MCF 10A (cell line): ENCODE measurements at places on chromosomes 12 and 14.

GRCh38 chr12:125981610-125982253, 916.5 kb downstream of the AACS start:
- DNase-seq = no peak

GRCh38 chr12:27635349-27635972, 60.8 kb upstream of the REP15 start:
- peak; percentile 70 for DNase-seq

DNA sequence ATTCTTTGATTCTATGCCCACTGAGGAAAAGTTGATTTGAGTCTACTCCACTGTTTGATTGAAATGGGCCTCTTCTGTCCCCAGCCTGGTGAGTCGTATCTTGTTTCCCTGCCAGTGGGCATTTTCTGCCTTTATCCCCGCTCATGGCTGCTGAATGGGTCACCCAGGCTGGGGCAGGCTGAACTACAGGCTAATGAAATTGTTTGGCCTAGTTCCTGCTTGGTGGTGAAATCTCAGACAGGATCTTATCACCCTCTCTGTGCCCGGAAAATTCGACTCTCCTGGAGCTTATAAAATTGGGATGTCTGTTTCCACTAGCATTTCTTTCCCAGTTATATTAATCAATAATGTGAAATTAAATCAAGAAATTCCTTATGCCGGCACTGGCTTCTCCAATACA, 65.0 kb downstream of the CHST11 start:
- DNase-seq = peak; percentile 46

DNA sequence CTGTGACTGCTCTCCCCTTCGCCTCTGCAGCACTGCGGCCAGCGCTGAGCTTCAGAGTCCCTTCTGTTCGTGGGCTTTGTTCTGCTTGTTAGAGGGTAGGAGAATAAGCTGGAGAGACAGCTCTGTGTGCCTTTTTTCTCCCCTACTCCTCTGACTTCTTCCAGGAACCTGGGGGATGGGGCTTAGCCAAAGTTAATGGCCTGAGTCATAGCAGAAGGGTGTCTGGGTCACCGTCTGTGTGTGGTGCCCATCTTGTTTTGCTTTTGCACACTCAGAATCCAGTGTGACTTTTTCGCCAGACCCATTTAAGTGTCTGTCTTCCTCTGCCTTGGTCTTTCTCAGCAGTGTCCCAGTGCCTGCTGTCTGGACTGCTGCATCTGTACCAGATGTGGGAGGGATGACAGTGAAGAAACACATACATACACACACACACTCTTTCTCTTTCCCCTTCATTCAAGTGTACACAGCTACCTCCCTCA, 3.0 kb downstream of the KIF5A start:
- no peak for DNase-seq

DNA sequence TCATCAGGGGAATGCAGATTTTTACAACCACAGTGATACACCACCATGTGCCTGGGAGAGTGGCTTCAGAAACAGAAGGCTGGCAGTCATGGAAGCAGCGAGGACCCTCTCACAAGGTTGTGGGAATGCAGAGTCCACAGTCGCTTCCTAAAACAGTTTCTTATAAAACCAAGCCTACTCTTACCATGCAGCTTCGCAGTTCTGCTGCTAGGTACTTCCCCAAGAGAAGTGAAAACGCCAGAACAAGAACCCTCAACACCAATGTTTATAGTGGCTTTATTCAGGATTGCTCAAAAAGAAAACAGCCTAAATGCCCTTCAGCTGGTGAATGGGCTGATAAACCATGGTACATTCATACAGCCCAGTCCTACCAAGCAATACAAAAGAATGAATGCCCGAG, 87.2 kb downstream of the DDX51 start:
- DNase-seq = no peak

DNA sequence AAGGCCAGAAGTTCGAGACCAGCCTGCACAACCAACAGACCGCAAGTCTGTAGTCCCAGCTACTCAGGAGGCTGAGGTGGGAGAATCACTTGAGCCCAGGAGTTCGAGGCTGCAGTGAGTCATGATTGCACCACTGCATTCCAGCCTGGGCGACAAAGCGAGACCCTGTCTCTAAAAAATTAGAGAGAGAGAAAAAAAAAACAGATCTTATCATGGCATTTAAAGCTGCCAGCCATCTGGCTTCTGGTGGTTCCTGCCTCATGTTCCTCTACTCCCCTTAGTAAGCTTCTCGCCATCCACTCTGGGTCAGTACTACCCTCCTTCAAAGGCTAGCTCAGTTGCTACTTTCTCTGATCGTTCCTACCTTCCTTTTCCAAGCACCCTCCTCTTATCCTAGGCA, 16.1 kb downstream of the CLSTN3 start:
- DNase-seq = no peak
